ENCODE measurements at places on chromosomes 6 and 20. TPM values are rescaled to one million over a fixed set of nuclear protein-coding genes. Genes with fewer than 3 reads are reported as not detected.

DNA sequence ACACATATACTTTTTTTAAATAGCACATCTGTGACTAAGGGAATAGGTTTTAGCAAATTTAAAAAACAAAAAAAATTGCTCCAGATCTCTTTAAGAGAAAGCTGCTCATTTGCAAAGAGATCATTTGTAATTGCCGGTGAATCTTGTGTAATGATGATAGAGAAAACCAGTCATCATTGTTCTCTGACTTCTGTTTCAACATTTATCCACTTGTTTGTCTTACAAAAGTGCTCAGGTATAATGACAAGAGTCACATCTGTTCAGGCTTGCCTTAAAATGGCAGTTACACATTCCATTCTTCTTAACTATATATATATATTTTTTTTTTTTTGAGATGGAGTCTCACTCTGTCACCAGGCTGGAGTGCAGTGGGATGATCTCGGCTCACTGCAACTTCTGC is 165.2 kb downstream of the AIG1 start:
- DNase-seq, result no peak

- DNase-seq, result peak; percentile 15
Observed at GRCh38 chr6:32432050-32432450, 7.6 kb upstream of the HLA-DRA start.

DNA sequence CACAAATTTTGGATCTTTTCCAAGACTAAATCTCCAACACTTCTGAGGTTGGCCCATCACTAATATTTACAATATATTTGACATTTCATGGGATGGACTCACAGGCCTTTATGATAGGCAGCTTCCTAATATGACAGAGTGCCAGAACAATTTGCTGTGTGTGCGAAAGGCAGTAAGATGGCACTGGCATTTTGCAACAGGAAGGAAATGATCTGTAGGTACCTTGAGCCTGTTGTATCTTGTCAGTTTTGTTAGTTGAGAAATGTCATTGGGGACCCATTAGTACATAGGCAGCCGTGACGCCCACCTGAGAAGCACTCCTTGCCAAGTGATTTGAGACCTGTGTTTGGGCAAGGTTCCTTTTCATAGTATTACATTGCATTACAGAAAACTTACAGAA is 153.4 kb upstream of the HEY2 start:
- no peak for DNase-seq

TBX18 gene
- total RNA-seq, result 8.2 TPM
